ENCODE measurements at places on chromosomes 5 and 9.

- DNase-seq, result peak; percentile 66
Measured at GRCh38 chr5:172868436-172868923, 34.4 kb downstream of the ERGIC1 start.

DNA sequence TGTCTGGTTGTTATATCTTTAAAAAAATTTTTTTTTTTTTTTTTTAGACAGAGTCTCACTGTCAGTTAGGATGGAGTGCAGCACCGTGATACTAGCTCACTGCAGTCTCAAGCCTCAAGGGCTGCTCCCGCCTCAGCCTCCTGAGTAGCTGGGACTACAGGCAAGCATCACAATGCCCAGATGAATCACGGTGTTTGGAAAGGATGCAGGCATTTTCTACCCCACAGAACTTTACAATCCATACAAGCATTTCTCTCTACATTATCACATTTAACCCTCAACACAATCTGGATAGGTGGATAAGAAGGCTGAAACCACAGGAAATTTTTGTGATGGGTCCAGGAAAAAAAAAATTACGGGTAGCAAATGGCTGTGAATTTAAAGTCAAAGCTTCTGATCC, 5.8 kb upstream of the PCA3 start:
- no peak for DNase-seq

GRCh38 chr5:168300326-168301182, 9.1 kb downstream of the WWC1 start:
- DNase-seq, result no peak

DNA sequence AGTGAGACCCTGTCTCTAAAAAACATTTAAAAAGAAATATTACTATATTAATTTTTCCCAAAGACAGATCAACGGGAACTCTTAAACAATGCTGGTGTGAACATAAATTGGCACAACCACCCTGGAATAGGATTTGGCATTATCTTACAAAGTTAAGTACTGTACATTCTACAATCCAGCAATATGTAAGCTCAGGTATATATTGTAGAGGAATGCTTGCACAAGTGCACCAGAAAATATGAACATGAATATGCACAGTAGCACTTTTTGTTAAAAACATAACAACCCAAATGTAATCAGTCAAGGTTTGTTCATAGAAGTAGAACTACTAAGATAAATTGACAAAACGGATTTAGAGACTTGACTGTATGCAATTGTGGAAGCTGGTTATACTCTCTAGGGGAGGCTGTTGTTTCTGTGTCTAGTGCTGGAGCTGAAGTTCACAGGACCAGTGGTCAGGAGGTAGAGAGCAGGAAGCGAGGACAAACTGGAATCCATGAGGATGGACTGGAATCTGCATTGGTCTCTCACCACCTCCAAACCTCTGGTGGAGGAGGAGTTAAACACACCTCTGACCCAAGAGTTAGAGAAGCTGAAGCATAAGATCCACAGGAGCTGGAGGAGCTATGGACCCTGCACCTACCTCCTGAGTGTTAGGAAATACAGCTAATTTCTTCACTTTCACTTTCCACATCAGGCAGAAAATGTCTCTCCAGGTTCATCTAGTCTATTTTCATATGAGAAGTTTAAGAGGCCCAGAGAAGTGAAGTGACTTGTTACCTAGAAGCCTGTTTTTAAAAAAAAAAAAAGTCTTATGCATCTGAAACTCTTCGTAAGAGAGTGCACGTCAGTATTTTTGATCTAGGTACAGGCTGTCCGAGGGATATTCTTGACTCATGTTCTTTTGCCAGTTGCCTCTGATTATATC, 20.3 kb upstream of the RIC1 start:
- peak; percentile 46 for DNase-seq

DNA sequence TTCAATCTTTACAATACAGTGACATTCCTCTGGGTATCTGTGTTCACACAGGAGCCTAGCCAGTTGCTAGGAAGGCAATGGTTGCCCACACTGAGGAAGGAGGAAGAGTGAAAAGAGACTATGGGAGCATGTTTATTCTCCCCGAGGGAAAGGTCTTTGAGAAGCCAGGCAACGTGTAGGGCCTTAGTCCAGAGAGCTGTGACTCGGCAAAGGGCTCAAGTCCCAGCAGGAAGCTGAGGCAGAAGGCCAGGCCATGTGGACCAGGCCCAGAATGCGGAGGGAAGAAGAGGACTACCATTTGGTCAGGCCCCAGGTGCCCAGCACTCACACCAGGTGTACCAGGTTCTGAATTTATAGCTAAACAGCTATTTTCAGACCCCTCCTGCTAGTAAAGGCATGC, 136.6 kb upstream of the DMAC1 start:
- DNase-seq, result no peak

- DNase-seq, result no peak
Measured at GRCh38 chr5:137747848-137748247, 6.3 kb downstream of the HNRNPA0 start.

DNA sequence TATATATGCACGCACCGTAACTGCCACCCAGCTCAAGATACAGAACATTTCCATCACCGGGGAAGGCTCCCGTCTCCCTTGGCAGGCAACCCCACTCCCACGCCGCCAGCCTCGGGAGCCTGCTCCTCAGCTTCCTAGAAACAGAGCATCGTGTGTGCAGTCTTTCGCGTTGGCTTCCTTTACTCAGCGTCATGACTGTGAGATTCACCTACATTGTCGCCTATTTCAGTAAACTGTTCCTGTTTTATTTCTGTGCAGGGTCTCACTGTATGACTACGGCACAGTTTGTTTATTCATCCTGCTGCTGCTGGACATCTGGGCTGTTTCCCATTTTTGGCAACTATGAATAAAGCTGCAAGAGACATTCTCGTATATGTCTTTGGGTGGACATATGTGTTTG, 90.7 kb downstream of the STK10 start:
- DNase-seq, result no peak

- no peak for DNase-seq
Measured at GRCh38 chr5:132500931-132501628, 10.5 kb upstream of the IRF1 start.

GRCh38 chr9:107782789-107783188, 293.2 kb upstream of the KLF4 start:
- DNase-seq, result no peak

- no peak for DNase-seq
Measured at GRCh38 chr5:67393211-67393610, 196.6 kb upstream of the CD180 start.

DNA sequence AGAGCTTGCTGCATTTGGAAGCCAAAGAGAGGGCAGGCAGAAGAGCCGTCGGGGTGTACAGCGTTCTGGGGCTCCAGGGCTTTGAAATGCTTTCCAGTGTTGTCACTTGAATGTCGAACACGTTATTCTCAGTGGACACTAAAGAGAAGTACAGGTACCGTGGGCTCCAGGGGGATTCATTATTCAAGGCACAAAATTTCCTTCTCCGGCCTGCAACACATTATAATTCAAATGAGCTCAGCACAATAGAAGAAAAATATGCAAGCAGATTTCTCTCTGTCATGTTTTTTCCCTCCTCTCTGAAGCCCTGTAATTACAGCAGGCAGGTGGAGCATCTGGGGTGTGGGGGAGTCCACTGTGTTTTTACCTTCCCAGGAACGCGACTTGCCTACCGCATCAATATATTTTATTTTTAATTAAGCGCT, 293.1 kb downstream of the ZSWIM6 start:
- no peak for DNase-seq

All from mammary epithelial cell (primary cell).